T-helper 17 cell (primary cell): ENCODE measurements at places on chromosomes 4 and X. TPM values are rescaled to one million over a fixed set of nuclear protein-coding genes. Genes with fewer than 3 reads are reported as not detected.

GRCh38 chr4:145815027-145815612 is 123.5 kb downstream of the ZNF827 start:
- no peak for DNase-seq
- no peak overlapping the region for H3K4me3 ChIP-seq
- no peaks in the 10 kb centered on the region for H3K27me3 ChIP-seq
- peaks cover 19% of the 10 kb centered on the region for H3K36me3 ChIP-seq

DNA sequence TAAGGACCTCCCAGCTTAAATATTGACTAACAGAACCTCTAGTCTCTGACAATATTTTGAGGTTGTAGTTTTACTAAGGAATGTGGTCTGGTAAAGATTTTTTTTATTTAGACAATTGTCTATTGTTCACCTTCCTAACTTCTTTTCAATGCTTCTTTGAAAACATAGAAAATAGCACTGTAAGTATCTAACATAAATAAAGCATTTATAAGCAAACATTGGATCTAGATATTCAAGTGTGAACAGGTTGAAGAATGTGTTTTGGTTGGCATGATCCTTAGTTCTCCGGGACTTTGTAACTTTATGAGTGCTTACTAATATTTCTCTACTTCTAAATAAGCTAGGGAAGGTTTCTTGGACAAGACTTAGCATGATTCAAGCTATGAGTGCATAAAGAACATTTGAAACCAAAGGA is 285.4 kb upstream of the ARSJ start:
- no peaks in the 10 kb centered on the region for H3K36me3 ChIP-seq
- H3K4me3 ChIP-seq = no peak overlapping the region
- no peaks in the 10 kb centered on the region for H3K4me1 ChIP-seq
- no peak overlapping the region for H3K27ac ChIP-seq
- H3K27me3 ChIP-seq = no peaks in the 10 kb centered on the region
- no peak for DNase-seq

DNA sequence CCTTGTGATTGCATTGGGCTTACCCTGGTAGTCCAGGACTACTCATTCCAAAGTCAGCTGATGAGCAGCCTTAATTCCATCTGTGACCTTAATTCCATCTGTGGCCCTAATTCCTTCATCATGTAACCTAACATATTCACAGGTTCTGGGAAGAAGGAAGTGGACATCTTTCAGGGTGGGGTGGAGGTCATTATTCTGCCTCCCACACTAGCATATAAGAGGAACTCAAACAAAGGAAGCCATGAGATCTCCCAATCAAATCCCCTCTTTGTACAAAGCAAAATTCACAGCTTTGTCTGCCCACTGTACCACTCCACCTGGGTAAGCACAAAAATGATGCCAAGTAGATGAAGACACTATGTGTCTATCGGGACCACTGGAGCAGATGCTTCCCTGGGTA is 87.3 kb downstream of the SLC2A9 start:
- no peak overlapping the region for H3K4me3 ChIP-seq
- peaks cover 16% of the 10 kb centered on the region for H3K27me3 ChIP-seq
- no peaks in the 10 kb centered on the region for H3K36me3 ChIP-seq
- no peak for DNase-seq
- H3K27ac ChIP-seq = no peak overlapping the region

- DNase-seq = no peak
- H3K27me3 ChIP-seq = peaks cover 6% of the 10 kb centered on the region
- no peak overlapping the region for H3K4me3 ChIP-seq
- no peak overlapping the region for H3K27ac ChIP-seq
- H3K4me1 ChIP-seq = no peaks in the 10 kb centered on the region
- H3K36me3 ChIP-seq = no peaks in the 10 kb centered on the region
Observed at GRCh38 chrX:19410259-19410658, 66.5 kb downstream of the PDHA1 start.

- H3K4me3 ChIP-seq = no peak overlapping the region
- no peak for DNase-seq
- no peak overlapping the region for H3K27ac ChIP-seq
- no peaks in the 10 kb centered on the region for H3K36me3 ChIP-seq
Observed at GRCh38 chrX:10401239-10401638, 219.1 kb downstream of the MID1 start.

- H3K27ac ChIP-seq = no peak overlapping the region
- H3K36me3 ChIP-seq = no peaks in the 10 kb centered on the region
- DNase-seq = no peak
- no peaks in the 10 kb centered on the region for H3K4me1 ChIP-seq
- H3K4me3 ChIP-seq = no peak overlapping the region
- H3K27me3 ChIP-seq = no peaks in the 10 kb centered on the region
Observed at GRCh38 chr4:106569146-106570031, 200.8 kb upstream of the GIMD1 start.

- DNase-seq = no peak
- H3K36me3 ChIP-seq = no peaks in the 10 kb centered on the region
- no peak overlapping the region for H3K27ac ChIP-seq
- H3K4me1 ChIP-seq = no peaks in the 10 kb centered on the region
Observed at GRCh38 chr4:42954963-42955669, 62.6 kb downstream of the GRXCR1 start.

- no peak overlapping the region for H3K4me3 ChIP-seq
- no peaks in the 10 kb centered on the region for H3K36me3 ChIP-seq
- H3K4me1 ChIP-seq = peaks cover 5% of the 10 kb centered on the region
- peak overlapping the region; percentile 39 for H3K27ac ChIP-seq
- no peaks in the 10 kb centered on the region for H3K27me3 ChIP-seq
- no peak for DNase-seq
Observed at GRCh38 chrX:15142084-15142715, 127.7 kb downstream of the ASB9 start.

The CXCL10 gene
- total RNA-seq = not detected

The TMEM47 gene
- not detected for total RNA-seq

The SOD3 gene
- total RNA-seq = not detected

The SCML1 gene
- total RNA-seq = 11.8 TPM

The DMP1 gene
- not detected for total RNA-seq

The SATL1 gene
- not detected for total RNA-seq

The IL3RA gene
- total RNA-seq = 2.8 TPM

The HMGN5 gene
- total RNA-seq = 1.1 TPM
